ENCODE measurements at places on chromosomes 1 and 21.

DNA sequence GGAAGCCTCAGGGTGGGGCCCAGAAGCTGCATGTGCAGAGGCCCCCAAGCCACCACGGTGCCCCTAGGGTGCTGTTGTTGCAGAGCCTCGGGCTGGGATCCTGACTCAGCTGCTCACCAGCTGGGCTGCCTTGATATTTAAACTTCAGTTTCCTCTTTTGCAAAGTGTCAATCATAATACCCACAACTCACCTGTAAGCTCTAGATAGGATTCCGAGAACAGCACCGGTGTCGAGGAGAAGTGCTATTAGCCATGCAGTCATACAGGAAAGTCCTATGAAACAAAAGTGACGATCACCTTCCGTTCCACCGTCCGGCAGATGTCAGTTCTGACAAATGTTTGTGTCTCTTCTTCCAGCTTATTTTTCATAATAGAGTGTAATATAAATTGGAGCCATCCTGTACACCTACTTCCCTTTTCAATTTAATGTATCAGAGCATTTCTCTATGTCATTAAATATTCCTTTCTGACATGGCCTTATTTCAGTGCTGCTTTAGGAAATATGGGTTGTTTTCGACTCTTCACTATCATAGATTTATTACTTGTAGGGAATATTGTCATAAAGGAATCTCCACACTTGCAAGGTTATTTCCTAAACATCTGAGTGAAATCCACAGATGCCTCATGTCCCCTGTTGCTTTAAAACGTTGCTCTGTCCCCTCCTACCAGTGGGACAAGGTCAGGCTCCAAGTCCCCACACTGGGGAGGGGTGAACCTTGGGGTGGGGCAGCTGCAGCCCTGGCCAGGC is 100.8 kb downstream of the SIK1 start:
- DNase-seq, result no peak

- no peak for DNase-seq
These were observed 363.5 kb upstream of the USP24 start for GRCh38 chr1:55578646-55579045.

- peak; percentile 88 for DNase-seq
These were observed 371 bp downstream of the SZRD1 start for GRCh38 chr1:16367258-16367967.

DNA sequence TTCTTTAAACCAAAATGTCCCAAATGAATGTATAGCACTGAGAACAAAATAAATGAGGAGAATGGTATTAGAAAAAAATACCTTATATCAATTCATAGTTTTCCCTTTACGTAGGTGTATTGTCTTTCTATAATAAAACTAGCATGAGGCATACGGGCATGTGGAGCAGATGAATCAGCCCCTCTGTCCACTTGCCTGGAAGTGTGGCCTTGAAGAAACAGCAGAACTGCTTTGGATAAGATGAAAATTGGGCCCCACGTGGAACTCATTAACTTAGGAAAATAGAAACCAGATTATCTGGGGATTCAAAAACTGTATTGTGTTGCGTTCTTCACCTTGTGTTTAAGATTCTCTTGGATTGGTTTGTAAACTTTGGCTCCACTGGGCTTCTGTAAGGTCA is 356.8 kb upstream of the B3GALT2 start:
- no peak for DNase-seq

DNA sequence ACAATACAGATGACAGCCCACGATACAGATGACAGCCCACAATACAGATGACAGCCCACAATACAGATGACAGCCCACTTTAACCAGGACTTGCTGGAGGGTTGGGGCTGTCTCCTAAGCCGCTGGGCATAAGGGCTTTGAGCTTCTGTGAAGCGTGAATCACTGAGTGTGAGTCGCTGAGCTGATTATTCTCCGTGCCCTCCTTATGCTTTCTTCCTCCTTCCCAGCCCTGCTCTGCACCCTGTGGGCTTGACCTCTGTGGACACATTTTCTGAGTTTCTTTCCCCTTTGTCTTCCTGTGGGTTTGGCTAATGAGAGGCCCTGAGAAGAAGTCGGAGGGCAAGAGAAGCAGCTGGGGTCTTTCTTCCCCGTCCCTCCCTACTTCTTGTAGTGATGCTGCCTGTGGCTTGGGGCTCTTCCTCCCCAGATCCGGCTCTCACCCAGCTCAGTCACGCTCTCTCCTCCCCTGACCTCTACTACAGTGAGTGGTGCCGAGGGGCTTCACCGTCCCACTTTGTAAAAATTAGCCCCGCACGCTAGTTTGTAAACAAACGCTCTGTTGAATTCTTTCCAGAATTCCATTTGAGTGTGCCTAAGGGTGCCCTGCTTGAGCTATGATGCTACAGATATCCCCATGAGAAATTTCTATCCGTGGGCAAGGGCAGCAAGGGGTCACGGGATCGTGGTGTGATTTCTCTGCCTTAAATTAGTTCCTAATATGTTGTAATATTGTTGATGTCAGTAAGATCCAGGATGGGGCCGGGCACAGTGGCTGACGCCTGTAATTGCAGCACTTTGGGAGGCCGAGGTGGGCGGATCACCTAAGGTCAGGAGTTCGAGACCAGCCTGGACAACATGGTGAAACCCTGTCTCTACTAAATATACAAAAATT is 46.4 kb upstream of the SOD1 start:
- no peak for DNase-seq

- DNase-seq, result no peak
These were observed 410.0 kb downstream of the TGFB2 start for GRCh38 chr1:218755128-218755527.

- no peak for DNase-seq
These were observed 44.9 kb downstream of the SYNJ1 start for GRCh38 chr21:32682696-32683474.

GRCh38 chr1:233289676-233290075 is 5.8 kb downstream of the PCNX2 start:
- no peak for DNase-seq

- no peak for DNase-seq
These were observed 16.6 kb downstream of the SPATA17 start for GRCh38 chr1:217647791-217648190.

DNA sequence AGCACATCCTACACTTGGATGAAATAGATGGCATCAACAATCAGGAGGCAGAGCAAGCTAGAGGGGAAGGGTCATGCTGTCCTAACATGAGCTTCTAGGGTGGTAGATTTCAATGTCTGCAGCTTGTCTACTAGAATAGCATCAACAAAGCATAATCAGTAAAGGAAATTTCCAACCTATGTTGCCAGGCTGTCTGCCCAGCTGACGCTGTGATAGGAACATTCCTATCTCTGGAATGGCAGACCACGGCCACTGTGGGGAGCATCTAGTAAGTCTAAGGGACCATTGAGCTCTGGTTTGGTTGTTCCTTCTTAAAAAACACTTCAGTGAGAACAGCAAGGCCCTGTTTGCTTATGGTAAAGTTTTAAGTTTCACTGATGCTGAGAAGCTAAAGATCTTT is 206.8 kb downstream of the PAPPA2 start:
- no peak for DNase-seq

- DNase-seq, result no peak
These were observed 45.7 kb upstream of the HOOK1 start for GRCh38 chr1:59768792-59769735.

- no peak for DNase-seq
These were observed 45.1 kb upstream of the EPS15 start for GRCh38 chr1:51564124-51564523.

- peak; percentile 3 for DNase-seq
These were observed 13.9 kb downstream of the HYI start for GRCh38 chr1:43439781-43440180.

DNA sequence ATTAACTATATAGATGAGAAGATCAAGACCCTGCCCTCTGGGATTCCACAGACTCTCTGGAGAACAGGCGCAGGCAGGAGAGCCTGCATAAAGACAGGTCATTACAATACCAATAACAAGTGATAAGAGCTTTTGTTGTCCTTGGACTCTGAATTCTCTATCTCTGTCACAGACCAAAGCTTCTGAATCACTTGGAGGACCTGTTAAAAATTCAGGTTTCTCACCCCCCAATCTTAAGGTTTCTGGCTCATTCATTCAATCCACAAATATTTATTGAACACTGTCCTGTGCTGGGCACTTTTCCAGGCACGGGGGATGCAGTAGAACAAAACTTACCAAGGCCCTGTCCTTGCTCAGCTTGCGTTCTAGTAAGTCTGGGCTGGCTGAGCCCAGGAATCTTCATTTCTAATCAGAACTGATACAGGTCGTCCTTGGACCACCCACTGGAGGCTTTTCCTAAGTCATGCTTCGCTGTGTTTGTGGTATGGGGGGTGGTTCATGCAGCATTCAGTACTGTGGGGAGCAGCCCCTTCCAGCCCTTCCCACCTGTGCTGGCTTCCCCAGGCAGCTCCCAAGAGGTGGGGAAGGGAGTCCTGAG is 1.4 kb downstream of the EFNA4 start:
- DNase-seq, result no peak

DNA sequence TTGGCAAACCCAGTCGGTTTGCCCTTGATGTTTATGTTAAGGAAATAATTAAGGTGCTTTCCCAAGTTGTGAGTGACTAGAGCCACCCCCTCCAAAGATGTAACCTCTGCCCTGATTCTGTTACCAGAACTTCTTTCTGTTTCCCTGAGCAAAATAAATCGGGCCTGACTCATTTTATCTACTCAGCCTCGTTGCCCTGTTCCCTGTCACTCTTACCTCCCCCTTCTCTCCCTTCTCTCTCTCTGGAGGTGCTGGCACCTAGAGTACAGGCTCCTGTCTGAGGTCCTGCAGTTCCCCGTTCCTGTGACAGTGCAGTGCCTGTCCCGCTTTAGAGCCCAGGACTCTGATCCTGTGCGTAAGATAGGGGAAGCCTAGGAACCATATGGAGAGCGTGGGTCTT is 35.4 kb downstream of the CXADR start:
- no peak for DNase-seq

DNA sequence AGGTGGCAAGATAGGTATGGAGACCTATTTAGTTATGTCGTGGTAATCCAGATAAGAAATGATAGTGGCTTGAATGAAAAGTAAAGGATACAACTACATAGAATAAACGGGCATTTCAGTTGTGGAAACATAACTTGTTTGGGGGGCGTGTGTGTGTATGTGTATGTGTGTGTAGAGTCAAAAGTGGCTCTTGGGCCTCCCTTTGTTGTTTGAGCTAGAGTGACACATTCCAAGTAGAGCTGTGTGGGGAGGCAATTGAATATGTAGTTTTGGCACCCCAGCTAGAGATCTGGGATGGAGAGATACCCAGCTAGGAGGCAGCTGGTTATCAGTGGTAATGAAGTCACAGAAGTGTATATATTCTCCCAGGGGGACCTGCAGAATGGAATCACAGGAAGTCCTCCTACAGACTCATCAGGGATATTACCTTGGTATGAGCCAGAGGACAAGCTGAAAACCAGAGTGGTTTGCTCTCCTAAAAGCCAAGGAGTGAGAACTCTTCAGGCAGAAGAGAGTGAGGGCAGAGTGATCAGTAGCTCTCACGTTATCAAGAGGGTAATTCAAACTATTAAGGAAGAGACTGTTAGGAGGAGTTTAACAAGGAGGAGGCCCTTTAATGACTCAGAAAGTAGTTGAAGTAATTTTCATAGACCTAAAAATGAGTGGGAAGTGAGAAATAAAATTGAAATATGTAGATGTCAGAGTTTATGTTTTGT is 5.1 kb downstream of the CR1L start:
- DNase-seq, result no peak

- DNase-seq, result no peak
These were observed 1503.0 kb downstream of the KCNT2 start for GRCh38 chr1:195105281-195105680.

GRCh38 chr21:32093646-32094462 is 185.0 kb downstream of the MIS18A start:
- no peak for DNase-seq

GRCh38 chr1:24380508-24380907 is 33.1 kb downstream of the STPG1 start:
- DNase-seq, result no peak

DNA sequence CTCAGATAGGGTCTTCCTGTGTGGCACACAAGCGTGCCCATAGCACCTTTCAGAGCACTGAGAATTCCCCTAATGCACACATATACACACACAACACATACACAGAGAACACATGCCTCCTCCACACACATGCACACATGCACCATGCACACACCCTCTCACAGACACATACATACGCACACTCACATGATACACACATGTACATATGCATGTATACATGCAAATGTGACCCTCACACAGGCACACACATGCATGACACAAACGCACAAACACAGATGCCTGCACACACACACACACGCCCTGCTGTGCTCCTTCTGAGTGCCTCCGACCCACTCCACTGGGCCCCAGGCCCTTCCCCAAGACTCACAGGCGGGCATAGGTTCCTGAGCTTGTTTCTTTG is 251.0 kb downstream of the PTPRU start:
- DNase-seq, result no peak

DNA sequence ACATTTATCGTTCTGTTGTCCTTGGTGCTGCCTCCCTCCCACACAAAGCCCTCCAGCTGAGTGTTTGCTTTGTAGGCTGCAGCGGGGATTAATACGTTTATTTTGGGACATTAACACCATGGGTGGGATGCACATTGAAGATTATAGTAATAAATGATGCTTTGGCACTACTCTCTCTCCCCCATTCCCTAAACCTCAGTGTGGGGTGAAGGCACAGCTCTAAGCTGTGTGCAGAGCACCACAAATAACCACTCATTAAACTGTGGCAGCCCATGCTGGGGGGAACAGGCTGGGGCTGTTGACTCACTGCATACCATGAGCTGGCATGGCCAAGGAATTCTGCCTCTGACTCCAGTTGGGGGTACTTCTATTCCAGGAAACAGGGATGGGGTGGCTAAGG is 7.7 kb downstream of the PCP4L1 start:
- no peak for DNase-seq

DNA sequence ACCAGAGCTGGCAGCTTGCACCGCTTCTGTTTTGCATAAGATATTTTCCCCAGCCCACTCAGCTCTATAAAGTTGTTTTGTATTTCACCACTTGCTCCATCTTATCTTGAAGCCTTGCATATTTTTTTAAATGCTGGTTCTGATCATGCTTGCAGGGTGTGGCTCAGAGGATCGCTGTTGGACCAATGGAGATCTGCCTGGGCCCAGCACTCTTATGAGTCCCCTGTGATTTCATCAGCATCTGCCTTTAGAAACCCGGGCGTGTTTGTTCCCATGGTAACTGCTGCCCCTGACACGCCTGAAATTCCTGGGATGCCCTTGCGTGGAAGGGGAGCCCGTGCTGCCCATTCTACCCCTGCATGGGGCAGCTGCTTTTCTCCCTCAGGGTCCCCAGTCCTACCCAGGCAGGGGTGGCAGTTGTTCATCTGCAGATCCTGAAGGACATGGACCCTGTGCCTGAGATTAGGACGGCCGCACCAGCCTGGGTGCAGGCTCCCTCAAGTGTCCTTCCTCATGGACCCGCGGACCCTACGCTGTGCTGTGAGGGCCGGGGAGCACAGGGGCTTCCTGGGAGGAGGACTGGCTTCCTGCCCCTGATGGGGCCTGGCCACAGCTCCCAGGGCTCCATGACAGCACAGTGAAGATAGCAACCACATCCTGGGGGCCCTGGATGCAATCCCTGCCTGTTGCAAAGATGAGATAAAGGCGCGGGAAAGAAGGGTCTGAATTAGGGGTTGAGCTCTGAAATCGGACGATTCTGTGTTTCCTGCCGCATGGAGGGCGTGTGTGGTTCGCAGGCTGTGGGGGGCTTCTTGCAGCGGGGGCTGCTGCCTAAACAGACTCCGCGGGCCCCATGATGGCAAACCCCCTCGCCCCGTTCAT is 226.5 kb downstream of the SDCCAG8 start:
- DNase-seq, result no peak

- no peak for DNase-seq
These were observed 23.3 kb upstream of the PADI6 start for GRCh38 chr1:17348593-17349234.

Data from activated naive CD4-positive, alpha-beta T cell treated with anti-CD3 and anti-CD28 coated beads, Interleukin-2, amount 50 U/mL, for 16 hours (primary cell).